ENCODE measurements at places on chromosomes 1 and 21.

- DNase-seq: no peak
These were observed 162.3 kb downstream of the KAZN start for GRCh38 chr1:14760780-14761179.

- DNase-seq: no peak
These were observed 3.1 kb downstream of the C1orf198 start for GRCh38 chr1:230865062-230865817.

- DNase-seq: no peak
These were observed 199.8 kb downstream of the SEC16B start for GRCh38 chr1:177770096-177770495.

DNA sequence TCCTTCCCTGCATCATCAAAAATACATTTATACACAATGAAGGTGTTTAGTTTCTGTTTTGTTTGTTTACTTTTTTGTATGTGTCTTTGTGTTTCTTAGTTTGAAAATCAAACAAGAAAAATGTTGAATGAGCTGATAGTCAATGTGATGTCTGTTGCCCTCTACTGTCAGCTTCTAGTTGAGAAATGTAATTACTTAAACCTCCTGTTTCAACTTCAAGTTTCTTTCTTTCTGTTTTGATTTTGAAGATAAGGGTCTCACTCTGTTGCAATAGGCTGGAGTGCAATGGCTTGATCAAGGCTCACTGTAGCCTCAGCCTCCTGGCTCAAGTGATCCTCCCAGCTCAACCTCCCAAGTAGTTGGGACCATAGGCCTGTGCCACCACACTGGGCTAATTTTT, 37.5 kb downstream of the SPTA1 start:
- DNase-seq: no peak

DNA sequence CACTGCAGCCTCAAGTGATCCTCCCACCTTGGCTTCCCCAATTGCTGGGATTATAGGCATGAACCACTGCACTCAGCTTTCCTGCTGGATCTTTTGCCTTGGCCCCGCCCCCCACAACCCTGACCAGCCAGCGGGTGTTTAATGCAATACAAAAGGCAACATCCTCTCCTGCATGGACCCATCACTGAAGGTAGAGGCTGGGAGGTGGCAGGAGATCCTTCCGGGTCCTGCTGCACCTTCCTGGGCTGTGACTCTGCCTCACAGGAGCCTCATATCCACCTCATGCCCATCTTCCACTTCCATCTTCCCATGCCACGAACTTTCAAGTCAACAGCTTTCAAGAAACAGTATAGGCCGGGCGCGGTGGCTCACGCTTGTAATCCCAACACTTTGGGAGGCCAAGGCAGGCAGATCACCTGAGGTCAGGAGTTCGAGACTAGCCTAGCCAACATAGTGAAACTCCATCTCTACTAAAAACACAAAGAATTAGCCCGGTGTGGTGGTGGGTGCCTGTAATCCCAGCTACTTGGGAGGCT, 11.7 kb upstream of the WNT9A start:
- peak; percentile 1 for DNase-seq

- peak; percentile 62 for DNase-seq
These were observed at the start of gene MACF1 for GRCh38 chr1:39204441-39205081. MACF1 (plus strand) TSS chr1:39204695; CDS start chr1:39205023, 328 bp downstream.

GRCh38 chr1:40299366-40300248, 17.5 kb downstream of the COL9A2 start:
- no peak for DNase-seq

DNA sequence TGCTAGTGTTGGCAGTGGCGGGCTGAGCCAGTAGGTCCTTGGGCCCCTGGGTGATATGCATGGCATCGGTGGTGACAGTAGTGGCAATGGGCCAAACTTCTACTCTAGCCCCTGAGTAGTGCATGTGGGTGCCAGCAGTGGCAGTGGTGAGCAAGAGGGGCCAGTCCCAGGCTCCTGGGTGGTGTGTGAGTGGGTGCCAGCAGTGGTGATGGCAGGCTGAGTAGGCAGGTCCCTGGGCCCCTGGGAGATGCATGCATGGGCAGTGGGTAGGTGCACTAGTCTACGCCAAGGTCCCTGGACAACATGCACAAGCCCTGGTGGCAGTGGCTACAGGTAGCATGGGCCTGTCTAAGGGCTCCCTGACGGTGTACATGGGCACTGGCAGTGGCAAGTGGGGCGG, 24.6 kb upstream of the TTC22 start:
- DNase-seq: no peak

- no peak for DNase-seq
These were observed 675 bp downstream of the TMCO2 start for GRCh38 chr1:40248412-40248811.

- DNase-seq: no peak
These were observed 95.3 kb upstream of the NRIP1 start for GRCh38 chr21:15160136-15160535.

DNA sequence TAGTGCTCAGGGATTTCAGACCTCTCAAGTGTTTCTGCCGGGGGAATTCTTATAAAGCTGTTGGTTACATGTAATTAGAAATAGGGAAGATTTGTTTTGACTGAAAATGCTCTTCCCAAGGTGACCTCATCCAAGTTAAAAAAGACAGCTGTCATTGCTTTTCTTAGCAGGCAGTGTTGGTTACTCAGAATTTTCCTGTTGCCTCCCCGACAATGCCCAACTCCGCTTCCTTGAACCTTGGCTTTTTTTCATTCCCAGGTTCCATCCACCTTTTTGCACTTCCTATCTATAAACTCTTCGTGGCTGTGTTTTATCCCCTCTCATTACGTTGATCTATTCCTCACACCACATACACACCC, 825 bp upstream of the DPH5 start:
- no peak for DNase-seq

GRCh38 chr1:45446950-45447672, 43.9 kb downstream of the TESK2 start:
- DNase-seq: no peak

GRCh38 chr1:192805832-192806323, 3.0 kb upstream of the RGS2 start:
- peak; percentile 36 for DNase-seq

GRCh38 chr1:93453911-93454310, 6.0 kb downstream of the FNBP1L start:
- no peak for DNase-seq

- no peak for DNase-seq
These were observed 1.9 kb upstream of the TMEM35B start for GRCh38 chr1:34987018-34987417.

GRCh38 chr1:22408230-22408629, 43.4 kb upstream of the ZBTB40 start:
- no peak for DNase-seq

- peak; percentile 61 for DNase-seq
These were observed 39.5 kb downstream of the ERI3 start for GRCh38 chr1:44315521-44315920.

DNA sequence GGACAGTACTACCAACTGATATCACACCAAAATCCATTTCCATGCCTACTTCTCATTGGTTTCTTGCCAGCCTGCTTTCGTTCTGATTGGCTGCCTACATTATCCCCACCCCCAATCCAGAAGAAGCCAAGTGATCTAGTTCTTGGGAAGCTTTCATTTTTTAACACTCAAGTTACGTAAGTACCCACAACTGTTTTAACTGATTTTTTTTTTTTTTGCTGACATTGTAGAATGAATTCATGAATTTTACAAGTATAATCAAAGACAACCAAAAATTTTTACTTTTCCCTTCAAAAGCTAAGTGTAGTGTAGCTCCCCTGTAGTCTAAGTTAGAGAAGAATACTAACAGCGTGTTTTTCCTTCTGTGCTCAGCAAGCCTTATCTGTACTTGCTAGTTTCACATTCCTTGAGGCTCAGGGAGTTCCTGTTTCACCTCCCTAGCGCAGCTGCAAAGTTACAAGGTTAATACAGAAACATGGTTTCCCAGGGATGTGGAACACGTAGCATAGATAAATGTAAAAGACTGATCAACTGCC, at the start of gene SLC9C2:
TSS of gene SLC9C2 (minus strand) at position 17 of the 536 bp plus-strand sequence. CDS start 1,296 bp downstream, outside the sequence.
- no peak for DNase-seq

DNA sequence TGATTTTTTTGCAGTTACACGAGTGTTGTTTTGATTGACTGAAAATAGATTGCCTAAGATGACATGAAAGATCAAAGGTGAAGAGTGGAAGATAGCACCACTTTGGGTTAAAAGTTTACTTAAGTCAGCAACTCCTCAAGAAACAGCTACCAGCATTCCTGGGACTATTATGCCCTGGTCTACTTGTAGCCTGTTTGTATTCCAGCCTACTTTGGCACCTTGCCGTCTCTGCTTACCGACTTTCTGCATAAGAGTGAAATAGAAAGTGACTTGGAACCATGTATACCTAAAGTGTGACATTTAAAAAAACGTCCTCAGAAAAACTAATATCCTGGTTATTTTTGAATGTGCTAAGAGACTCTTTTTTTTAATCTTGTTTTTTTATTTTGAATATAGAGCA, 631.5 kb upstream of the PTBP2 start:
- no peak for DNase-seq

DNA sequence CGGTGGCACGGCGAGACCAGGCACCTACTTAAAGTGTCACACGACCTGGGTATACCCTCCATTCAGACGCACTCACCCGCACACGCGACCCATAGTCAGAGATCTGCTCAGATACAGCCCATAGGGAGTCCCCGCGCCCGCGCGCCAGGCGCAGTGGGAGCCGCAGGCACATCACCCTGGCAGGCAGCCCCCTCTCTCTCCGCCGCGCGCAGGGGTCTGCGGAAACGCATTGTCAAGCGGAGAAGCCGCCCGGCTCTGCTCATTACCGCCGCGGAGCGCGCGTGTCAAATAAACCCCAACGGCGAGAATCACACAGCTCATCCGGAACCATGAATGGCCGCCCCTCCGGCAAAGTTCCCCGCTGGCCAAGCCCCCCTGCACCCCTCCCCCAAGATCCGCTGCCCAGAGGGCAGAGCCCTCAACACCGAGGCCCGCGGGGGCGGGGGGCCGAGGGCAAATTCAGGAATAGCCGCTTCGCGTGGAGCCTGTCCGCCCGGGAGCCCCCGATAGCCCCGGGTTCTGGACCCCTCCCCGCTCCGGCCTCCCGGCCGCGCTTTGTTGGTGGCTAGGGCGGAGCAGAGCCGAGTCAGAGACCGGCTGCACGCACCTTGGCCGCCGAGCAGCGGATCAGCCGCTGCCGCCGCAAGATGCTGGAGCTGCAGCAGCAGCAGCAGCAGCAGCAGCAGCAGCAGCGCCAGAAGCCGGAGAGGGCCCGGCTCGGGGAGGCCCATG, 522 bp downstream of the LRP8 start:
- peak; percentile 79 for DNase-seq

GRCh38 chr1:215457213-215457612, 109.9 kb upstream of the KCTD3 start:
- no peak for DNase-seq

- no peak for DNase-seq
These were observed 41.7 kb upstream of the ARHGAP29 start for GRCh38 chr1:94279038-94279437.

- no peak for DNase-seq
These were observed 48.9 kb downstream of the RASAL2 start for GRCh38 chr1:178142806-178143205.

- DNase-seq: no peak
These were observed 12.9 kb downstream of the COPA start for GRCh38 chr1:160330119-160330518.

DNA sequence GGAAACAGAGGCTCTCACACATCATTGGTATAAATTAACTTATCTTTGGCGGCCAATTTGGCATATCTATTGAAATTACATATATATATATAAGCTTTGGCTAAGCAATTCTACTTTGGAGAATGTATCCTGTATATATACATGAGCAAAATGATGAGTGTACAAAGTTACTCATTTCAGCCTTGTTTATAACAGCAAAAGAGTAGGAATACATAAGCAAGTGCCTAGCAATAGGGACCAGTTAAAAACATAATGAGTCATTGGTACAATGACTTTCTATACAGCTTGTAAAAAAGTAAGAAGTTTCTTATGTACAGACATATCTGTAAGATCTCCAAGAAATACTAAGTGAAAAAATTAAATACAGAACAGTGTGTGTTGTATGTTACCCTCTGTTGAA, 190.8 kb downstream of the LTN1 start:
- no peak for DNase-seq

DNA sequence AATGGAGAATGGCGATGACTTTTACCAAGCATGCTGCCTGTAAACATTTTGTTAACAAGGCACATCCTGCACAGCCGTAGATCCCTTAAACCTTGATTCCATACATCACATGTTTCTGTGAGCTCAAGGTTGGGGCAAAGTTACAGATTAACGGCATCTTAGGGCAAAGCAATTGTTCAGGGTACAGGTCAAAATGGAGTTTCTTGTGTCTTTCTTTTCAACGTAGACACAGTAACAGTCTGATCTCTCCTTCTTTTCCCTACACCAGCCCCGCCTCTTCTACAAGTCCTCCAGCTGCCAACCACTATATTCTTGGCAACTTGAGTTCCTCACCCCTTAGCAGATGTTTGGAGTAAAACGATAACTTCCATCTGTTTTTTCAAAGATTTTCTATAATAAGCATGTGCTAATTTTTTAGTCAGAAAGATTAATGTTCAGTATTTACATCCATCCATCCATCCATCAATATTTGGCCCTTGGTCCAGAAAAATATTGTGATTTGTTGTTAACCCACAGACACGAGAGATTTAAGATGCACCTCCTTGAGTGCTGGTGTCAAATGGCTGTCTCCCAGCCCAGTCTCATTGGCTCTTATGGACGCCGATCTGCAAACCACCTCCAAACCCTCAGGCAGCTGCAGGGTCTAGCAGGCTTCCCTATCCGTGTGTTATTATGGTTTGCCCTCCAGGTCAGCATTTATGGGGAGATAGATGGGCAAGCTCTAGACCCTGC, 3.8 kb downstream of the DNALI1 start:
- DNase-seq: no peak

DNA sequence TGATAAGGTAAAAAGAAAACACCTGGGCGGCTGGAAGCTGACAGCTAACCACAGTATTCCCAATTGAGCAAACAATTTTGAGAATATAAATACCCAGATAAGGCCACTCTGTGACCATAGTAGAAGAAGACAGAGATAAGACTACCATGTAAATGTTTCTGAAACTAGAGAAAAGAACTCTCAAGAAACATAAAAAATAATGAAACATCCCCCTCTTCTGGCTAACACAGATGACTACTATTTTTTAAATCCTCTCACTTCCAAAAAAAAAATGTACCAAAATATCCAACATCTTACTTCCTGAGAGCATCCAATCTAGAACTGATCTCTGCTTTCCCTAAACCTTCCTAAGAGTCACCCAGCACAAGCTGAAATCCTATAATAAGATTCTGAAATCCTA, 125.9 kb downstream of the HFM1 start:
- DNase-seq: peak; percentile 22

GRCh38 chr1:167084757-167085156, 5.4 kb downstream of the GPA33 start:
- no peak for DNase-seq

GRCh38 chr1:30111431-30111830, 612.0 kb downstream of the MATN1 start:
- peak; percentile 85 for DNase-seq

GRCh38 chr1:69824932-69825331, 257.2 kb downstream of the LRRC7 start:
- no peak for DNase-seq
